ENCODE measurements at places on chromosomes 13 and 19. TPM values are rescaled to one million over a fixed set of nuclear protein-coding genes. Genes with fewer than 3 reads are reported as not detected.

DNA sequence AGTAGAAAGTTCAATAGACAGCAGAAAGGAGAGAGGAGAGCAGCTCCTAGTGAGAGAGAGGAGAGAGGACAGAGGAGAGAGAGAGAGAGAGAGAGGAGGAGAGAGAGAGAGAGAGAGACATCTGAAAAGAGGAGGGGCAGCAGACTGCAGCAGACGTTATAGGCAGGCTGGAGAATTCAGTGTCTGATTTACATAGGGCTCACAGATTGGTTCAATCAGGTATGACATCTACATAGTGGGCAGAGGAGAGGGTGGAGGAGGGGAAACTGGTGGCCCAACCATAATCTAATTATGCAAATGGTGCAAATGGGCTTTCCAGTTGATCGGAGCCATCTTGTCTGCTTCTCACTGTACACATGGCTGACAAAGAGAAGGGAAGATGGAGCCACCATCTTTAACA lies 221.3 kb upstream of the TRPC4 start:
- DNase-seq: no peak

DNA sequence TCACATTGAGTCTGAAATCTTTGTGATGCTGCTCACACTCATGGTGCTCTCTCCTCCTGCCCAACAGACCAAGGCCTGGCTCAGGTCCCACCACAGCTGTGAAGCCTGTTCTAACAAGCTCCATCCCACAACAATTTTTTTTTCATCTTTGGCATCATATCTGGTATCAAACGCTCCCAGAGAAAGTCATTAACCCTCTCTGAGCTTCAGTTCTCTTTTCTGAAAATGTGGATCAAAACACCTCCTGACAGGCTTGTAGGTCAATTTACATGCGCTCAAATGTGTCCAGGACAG lies 224.4 kb downstream of the LACC1 start:
- no peak for DNase-seq

DNA sequence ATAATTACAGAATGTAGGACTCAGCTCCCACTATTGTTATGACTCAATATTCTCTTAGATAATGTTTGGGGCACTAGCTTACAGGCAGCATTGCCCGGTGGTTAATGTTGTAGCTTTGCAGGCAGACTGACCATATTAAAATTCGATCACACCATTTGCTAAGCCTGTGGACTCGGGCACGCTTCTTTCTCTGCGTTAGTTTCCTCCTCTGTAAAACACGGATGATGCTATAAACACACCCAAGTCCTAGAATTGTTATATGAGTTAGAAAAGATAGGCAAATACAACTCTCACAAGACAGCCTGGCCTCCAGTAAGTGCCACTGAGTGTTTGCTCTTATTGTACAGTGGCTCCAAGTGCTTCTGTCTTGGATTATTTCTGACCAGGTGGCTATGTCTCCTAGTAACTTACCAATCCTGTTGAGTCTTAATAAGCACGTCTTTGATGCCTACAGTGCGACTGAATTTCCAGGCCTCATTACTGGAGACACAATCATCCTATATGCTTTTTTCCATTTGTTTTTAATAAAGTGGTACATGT lies 50.0 kb upstream of the ALOX5AP start:
- no peak for DNase-seq

DNA sequence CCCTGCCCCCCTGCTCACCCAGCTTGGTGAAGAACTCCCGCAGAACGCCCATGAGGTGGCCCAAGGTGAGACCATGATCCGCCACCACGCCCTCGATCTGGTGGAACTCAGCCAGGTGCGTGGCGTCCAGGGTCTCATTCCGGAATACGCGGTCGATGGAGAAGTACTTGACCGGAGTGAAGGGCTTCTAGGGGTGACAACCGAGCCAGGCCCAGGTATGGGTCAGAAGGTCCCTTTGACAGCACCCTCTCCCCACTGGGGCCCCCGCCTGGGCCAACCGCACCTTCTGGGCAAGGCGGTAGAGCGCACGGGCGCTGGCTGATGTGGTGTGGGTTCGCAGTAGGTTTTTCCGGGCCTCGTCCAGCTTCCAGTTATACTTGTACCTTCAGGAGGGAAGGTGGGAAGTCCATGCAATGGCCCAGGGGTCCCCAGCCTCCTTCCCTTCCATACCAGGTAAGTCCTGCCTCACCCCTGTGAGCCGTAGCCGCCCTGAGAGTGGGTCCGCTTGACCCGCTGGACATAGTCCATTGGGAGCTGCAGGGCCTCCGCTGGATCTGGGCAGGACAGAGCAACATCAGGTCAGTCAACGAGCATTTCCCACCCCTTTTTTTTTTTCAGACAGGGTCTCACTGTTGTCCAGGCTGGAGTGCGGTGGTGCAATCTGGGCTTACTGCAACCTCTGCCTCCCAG lies 5.7 kb upstream of the SYCE2 start:
- DNase-seq: no peak

Gene VSTM1
- total RNA-seq: not detected

All from fibroblast of lung (primary cell).